Vein endothelial cell (primary cell): ENCODE measurements at places on chromosomes 11 and 22. TPM values are rescaled to one million over a fixed set of nuclear protein-coding genes. Genes with fewer than 3 reads are reported as not detected.

DDIAS gene
- total RNA-seq, result 5.6 and 9.2 TPM in 2 replicates

ALX4 gene
- total RNA-seq, result not detected in 2 replicates

GGTLC3 gene
- not detected in 2 replicates for total RNA-seq

ANO5 gene
- total RNA-seq, result 0.38 and 0.65 TPM in 2 replicates

SHISA8 gene
- total RNA-seq, result not detected in 2 replicates
